ENCODE measurements at places on chromosomes 16 and 17.
A peak's percentile ranks its signal among the peaks of the same experiment; 100 is the strongest.

- DNase-seq: peak; percentile 62
These were observed 456.2 kb upstream of the DYNLRB2 start for GRCh38 chr16:80084614-80085013.

DNA sequence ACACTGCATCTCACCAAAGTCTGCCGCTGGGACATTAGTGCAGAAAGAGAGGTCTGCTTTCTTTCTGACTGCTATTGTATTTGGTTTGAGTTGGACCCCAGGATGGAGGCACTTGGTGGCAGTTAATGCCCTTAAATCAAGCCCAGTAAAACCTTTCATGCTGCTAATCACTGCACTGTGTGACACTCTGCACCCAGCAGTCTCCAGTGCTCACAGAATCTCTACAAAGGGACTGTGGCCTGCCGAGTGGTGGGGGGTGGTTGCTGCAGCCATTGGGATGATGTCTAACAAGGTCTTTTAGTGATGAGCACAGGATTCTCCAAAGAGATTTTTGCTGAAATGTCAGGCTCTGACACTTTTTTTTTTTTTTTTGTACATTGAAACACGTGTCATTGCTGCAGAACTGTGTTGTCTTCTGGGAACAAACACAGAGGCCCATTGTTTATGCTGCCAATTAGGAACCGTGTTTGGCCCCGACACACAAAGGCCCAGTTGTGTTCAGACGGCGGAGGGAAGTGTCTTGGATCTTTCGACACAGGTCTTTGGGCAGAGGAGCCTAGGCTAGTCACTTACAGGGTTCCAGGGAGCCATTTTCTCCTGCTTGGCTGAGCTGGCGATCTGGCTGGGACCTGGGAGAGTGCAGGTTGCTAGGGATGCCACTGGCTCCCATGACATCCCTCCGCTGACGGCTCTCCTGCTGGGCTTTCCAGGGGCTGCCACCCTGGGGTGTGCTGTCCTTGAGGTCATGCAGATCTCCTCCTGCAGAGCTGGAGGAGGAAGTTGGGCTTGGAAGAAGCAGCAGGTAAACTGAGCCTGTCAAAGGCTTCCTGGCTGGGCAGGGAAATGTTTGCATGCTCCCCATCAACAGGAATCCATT is 16.2 kb upstream of the TNRC6C start:
- DNase-seq: no peak

GRCh38 chr17:36002631-36003030 is 1.3 kb upstream of the CCL15 start:
- no peak for DNase-seq

DNA sequence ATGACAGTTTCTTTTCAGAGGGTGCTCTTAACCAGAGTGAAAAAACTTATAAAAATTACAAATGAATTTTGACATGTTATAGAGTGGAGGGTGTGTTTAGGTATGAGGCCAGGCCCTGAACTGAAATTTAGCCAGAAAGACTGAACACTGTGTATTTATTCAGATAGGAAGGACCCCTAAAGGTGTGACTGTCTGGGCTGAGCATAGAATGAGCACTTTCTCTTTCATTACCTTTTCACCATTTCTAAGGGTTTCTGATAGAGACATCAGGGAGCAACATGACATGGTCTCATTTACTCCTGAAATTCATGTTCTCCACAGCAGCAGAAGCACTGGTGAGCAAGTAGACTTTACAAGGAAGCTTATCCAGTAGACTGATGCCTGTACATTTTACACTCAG is 32.9 kb downstream of the MRTFB start:
- no peak for DNase-seq

GRCh38 chr17:35044181-35044580 is 19.3 kb downstream of the RFFL start:
- no peak for DNase-seq

DNA sequence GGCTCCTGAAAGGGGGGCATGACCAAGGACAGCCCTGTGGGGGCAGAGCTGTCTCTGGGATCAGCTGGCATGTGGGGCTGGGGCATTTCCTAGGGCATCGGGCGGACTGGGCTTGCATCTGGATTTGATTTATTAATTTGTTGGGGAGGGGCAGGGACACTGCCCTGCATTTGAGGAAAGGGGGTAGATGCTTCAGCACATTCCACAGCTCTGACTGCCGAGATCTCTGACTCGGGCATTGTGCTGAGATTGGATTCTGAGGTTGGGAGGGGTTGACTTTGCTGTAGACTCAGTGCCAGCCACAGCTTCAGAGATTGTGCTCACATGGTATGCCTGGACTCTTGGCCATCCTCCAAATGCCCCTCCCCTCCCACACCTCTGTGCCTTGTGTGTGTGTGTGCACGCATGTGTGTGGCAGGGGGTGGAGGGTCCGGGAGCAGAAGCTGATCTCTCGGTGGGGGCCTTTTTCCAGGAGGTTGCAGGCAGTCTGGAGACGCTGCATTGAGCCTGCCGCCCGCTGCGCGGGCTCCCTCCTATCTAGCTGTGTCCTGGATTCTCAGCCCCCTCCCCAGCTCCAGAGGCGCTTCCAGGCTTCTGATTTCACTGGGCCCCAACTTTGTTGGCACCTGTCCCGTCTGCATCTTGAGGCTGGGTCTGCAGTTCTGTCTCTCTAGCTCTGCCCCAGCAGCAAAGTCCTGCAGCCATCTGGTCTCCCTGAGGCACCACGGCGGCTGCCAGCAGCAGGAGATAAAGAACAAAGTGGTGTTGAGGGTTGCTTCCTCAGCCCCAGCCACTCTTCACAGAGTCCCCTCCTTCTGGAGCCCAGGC is 14.9 kb downstream of the IGFBP4 start:
- no peak for DNase-seq

DNA sequence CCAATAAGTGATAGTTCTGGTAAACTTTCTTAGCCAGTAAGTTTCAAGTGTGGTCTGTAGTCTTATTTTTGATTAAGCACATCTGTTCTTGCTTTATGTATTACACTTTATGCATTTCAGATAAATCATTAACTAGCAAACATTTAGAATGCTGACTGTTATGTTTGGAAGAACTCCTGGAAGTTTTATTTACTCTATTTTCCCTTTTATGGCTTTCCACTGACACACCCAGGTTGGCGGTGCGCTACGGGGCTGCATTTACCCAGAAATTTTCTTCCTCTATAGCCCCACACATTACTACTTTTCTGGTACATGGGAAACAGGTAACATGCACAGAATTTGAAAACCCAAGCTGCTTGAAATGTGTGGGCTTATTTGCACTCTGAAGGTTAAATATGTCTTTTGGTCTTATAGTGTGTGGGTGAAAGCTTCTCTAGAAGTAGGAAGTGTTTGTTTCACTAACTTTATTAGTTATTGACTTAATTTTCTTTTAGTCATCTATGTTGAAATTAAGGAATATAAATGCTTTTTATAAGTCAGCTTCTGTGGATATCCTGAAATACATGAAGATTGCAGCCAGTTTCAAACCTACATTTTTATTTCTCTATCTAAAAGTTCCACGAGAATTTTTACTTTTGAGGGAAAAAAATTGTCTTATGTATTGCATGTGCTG is 203.7 kb downstream of the PHKB start:
- DNase-seq: no peak

GRCh38 chr17:43393944-43394482 is 4.8 kb upstream of the ARL4D start:
- peak; percentile 65 for DNase-seq

GRCh38 chr16:57997528-57998265 is 2.8 kb downstream of the ZNF319 start:
- DNase-seq: no peak

DNA sequence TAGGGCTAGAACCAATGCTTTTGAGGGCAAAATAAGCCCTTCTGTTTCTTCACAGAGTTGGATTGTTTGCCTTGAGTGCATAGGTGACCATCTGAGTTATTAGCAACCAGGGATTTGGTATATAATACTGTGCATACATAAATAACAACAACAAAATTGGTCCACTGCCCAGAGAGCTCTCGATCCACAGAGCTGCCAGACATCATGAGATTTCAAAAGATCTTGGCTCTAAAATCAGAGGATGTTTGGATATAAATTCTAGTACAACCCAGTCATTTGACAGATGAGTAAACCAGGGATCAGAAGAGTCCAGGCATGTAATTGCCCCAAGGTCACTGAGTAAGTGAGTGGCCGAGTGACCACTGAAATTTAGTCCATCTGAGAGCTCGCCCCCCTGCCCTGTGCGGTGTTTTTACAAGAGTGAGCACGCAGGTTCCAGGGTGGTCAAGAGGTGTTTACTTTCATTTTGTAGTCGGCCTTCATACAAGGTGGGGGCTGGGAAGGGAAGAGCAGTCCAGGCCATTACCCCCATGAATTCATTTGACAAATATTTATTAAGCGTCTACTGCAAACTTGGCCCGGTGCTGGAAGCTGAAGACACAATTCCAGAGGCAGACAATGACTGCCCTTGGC is 1.8 kb upstream of the MT2A start:
- DNase-seq: peak; percentile 90

- no peak for DNase-seq
These were observed 13.1 kb downstream of the ODAD4 start for GRCh38 chr17:41943492-41943891.

DNA sequence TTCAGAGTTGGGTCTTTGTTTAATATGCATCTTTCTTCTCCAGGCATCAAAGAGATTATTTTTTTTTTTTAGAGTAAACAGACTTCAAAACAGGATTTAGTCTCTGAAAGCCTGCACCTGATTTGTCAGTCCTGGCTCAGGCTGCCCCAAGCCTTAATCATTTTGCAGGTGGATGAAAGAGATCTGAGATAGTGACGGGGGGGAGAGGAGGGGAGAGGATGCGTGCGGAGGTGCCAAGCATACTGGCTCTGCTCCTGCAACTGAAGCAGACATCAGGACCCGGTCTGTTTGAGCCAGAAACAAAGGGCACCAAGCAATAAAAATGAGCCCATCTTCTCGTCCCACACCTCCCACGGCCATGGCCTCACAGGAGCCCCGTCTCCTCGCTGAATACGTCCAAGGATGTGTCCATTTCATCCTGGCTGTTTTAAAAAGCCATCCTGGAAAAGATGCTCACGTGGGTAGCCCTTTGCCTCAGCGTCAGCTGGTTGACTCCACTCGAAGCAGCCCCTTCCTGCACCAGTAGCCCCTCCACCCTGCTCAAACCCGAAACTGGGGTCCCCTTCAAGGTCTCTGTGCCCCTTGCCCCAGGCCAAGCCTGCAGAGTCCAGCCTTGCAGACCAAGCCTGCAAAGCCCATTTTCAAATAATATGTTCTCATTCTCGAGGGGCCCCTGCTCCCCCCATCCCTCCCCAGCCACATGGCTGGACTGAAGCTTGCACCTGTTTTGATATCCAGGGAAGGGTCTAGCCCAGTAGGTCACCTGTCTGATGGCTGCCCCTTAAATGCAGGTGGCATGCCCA is 84.8 kb upstream of the TNRC6C start:
- DNase-seq: no peak

GRCh38 chr16:69544088-69544487 is 21.7 kb upstream of the NFAT5 start:
- DNase-seq: no peak

GRCh38 chr16:52398491-52398960 is 148.4 kb downstream of the TOX3 start:
- no peak for DNase-seq
